ENCODE measurements at places on chromosomes 13 and 19.

- no peak for DNase-seq
These were observed 1.1 kb downstream of the LMO7 start for GRCh38 chr13:75637181-75637750.

GRCh38 chr19:39935364-39935661, 879 bp upstream of the FCGBP start:
- DNase-seq: no peak

DNA sequence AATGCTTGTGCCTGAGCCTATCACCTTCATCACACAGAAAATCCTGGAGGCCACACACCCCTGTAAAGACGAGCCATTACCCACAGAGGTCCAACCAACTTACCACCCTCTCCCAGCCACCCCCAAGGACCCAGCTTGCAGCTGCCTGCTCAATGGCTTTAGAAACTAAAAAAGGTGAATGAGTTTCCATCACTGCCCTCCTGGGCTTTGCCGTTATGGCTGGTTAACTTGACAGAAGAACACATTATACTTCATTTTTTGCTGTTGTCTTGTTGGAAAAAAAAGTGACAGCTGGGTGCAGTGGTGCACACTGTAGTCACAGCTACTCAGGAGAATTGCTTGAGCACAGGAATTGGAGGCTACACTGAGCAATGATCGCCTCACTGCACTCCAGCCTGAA, 17.4 kb upstream of the FEM1A start:
- no peak for DNase-seq

DNA sequence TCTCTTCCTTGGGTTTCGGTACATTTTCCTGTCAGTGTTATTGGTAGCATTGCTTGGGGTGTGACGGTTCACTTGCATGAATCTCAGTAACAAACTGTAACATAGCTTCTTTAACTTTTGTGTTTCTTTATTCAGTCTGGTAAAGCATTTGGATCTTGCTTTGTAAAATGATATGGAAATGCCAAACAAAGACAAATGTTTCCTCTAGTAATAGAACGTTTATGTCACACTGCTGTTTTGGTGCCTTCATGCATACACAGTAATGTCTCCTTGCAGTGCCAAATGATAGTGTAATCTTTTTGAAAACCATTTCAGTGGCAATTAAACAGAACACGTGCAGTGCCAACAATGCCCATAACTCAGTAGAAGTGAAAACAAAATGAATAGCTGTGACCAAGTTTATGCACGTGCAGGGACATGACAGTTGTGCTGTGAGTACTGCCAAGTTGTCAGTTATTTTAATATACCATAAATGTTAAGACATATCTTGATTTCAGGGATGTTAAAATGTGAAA, 110.8 kb downstream of the RXFP2 start:
- no peak for DNase-seq

DNA sequence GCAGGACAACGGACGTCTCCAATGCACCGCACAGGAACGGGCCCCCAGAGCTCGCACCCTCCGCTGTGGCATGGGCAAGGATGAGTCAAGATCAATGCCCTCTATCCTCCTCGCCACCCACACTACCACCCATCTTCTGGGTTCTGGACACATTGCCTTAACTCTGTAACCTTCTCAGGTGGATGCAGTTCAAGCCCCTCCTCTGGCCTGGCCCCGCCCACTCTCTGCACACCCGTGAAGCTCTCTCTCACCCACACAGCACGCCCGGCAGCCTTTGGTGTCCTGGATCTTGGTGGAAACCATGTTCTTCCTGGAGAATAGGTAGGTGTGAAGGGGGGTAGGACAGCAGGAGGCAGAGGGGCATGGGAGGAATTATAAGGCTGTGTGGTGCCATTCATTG, 20.7 kb downstream of the MAP4K1 start:
- no peak for DNase-seq

GRCh38 chr13:109706015-109706715, 80.2 kb downstream of the IRS2 start:
- DNase-seq: no peak

DNA sequence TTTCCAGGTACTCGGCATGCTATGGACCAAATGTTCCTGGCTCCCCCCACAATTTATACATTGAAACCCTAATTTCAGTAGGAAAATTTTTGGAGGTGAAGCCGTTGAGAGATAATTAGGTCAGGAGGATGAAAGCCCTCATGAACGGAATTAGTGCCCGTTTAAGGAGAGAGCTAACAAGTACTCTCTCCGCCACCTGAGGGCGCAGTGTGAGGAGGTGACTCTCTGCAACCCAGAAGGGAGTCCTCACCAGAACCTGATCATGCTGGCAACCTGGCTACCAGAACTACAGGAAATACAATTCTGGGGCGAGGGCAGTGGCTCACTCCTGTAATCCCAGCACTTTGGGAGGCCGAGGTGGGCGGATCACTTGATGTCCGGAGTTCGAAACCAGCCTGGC, 397.8 kb downstream of the SLITRK5 start:
- DNase-seq: no peak

DNA sequence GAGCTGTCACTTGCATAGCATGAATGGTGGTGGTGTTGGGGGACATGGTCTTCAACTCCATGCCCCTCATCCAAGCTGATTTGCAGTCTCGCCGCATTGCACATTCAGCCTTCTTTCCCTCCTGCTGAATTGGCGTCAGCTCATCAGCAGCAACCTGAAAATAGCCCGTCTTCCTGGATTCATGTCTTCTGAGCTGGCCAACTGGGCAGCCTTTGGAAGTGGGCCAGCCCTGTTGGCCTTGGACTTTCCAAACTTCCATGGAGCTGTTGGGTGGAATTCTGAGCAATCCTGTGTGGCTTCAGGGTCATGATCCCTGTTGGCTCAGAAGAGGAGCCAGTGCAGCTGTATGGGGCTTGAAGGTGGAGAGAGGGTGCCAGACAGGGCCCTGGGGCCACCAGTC, 68.8 kb downstream of the ZNF536 start:
- DNase-seq: no peak

GRCh38 chr13:22110368-22110767, 439.5 kb downstream of the FGF9 start:
- no peak for DNase-seq

DNA sequence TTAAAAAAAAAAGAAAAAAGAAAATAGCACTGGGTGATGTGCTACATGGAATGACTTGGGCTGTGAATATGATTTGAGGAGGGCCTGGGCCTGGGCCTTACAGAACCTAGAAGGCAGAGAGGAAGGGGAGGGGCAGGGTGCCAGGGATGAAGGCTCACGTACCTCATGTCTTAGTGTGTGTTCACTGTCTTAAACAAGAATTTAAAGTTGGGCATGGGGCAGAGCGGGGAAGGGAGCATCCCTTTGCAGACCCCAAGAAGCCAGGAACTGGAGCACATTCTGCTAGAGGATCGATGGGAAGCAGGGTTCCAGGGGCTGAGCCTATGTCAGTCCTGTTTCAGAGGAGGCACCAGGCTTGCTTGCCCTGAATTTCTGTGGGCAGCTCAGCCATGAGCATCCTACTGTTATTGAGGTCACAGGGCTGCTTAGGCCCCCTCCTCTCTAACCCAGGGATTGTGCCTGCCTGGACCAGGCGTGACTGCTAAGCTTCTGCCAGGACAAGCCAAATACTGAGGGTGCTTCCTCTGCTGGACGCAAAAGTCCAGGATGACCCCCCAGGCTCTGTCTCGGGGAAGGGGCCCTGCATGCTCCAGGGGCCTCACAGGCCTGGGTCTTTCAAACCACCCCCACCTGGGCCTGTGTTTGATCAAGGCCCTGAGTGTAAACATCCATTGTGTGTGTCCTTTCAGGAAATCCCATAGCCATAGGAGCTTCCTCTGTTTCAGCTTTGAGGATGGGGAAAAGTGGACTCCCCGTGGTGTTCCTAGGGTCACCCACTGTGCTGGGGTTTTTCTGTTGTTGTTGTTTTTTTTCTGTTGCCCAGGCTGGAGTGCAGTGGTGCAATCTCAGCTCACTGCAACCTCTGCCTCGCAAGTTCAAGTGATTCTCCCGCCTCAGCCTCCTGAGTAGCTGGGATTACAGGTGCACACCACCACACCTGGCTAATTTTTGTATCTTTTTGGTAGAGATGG, 4.8 kb downstream of the LSR start:
- no peak for DNase-seq

DNA sequence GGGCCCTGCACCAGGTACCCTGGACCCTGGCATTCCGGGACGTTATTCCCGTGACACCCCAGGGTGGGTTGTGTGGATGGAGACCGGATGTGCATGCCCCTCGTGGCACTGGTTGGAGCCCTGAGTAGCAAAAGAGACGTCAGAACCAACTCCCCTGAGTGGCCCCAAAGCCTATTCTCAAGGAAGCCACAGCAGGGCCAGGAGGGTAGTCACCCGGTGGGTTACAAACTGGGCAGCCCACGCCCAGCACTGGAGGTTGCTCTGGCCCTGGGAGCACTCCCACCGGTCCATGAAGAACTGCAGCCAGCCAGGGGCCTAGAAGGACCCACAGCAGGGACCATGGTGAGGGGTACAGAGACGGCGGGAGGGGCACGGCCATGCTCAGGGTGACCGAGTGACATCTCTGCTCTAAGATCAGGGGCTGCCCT, 7.5 kb downstream of the KLF16 start:
- no peak for DNase-seq

GRCh38 chr19:3575949-3576673, 3.4 kb downstream of the HMG20B start:
- DNase-seq: no peak

DNA sequence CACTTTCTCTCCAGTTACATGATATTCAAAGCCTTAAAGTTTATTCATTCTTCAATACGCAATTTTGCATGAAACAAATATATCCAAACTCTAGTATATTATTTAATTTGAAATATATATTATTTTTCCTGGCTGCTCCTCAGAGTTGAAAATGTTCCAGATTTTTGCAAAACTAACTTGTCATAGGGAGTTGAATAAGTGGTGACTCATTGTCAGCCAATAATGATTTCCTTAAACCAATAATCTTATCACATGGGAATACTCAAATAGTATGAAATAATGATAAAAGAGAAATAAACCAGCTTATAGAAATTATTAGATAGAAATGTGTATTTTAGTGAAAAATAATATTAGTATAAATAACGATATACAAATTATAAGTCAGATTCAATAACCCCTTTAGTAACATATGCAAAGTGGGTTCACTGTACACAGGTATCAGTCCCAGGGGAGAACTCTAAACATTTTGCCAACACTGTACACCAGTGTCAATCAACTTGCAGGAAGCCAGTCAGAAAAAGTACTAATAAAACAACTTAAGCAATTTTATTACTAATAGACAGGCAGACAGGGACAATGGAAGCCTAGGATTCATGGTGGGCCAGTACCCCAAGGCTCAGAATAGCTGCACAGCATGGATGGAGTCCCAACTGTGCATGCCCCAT, 222.6 kb upstream of the KLHL1 start:
- no peak for DNase-seq

DNA sequence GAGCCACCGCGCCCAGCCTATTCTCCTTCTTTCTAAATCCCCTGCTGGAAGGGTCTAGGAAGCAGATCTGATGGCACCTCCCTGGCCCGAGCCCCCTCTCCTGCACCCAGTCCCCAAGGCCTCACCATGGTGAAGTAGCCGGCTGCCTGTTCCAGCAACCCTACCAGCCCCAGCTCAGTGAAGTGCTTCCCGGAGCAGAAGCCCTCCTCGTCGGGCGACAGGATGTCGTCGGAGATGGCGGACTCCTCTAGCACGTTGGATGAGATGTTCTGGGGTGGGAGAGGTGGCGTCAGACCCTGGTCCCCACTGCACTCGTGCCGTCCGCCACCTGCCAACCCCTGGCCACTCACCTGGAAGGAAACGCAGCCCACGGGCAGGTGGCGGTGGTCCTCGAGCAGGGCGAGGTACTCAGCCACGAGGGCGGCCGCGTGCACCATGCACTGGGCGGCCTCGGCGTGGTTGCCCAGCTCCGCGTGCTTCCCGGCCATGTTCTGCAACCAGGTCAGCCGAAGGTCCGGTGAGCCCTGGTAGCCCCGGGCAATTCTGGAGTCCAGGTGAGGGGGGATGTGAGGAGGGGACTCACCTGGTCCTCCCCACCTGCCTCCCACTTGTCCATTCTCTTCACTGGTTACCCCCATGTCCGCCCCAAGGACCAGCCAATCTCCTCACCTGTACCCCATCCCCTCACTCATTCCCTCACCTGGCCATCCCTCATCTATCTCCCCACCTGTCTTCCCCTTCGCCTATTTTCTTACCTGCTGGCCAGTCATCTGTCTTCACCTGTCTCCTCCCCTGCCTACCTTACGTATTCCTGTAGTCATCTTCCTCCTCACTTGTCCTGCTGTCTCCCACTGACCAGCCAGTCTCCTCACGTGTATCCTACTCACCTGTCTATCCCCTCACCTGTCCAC, 11.5 kb upstream of the KANK2 start:
- DNase-seq: no peak

DNA sequence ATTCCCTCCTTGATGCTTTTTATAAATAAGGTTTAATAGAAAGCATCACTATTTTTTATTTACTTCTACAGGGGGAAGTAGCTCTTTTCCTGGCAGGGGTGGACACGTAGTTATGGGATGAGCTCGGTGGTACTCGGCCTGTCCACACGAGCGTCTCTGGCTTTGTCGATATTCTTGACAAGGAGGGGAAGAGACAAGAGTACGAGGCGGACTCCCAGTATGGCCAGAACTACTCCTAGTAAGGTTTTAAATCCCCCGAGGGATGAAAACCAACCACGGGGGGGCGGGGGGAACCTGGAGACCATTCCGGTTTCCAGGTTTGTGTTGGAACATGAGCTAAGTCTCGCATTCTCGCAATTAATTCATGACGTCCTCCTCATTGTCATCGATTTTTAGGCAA, 5.6 kb upstream of the BSG start:
- no peak for DNase-seq

DNA sequence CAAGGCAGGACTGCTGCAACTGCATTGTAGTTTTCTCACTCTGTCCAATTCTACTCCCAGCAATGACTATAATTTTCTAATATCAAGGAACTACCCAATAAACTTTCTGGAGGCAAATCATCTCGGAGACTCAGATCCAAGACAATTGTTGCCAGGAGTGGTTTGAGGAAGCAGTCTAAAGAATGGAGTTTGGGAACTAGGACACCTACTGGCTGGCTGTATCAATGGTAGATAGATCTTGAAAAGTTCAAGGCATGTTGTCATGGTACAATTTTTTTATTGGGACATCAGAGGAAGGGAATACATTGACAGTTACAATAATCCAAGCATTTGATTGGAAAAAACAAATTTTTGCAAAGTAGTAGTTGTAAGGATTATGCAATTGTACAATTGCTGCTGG, 648.3 kb upstream of the SLITRK6 start:
- no peak for DNase-seq

DNA sequence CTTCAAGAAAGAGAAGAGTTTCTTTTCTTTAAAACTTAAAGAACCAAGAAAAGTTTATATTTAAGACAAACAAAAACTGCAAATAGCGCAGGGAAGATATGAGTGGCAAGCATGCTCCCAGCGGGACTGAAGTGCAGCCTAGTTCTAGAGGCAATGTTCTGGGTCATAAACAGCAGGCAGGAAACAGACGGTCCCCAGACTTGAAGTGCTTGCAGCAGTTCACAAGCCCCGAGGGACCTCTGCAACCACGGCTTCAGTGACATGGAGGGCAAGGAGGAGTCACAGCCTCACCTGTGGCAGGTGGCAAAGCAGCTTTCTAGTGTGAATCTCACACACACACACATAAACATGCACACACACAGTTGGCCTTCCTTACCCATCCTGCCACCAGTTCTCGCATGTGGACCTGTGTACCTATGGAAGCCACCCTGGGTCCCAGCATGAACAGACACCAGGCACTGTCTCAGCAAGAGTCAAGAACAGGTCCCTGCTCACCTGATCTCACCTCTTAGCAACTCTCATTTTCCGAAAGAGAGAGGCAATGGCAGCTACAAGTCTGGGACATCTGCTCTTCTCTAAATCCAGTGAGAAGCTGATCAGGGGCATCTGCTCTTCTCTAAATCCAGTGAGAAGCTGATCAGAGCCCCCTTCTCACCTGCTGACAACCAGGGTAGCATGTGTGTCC, 162.0 kb downstream of the EFNB2 start:
- no peak for DNase-seq
